Mucosa of descending colon (tissue), 3 donors: ENCODE measurements at places on chromosomes 4 and X.

DNA sequence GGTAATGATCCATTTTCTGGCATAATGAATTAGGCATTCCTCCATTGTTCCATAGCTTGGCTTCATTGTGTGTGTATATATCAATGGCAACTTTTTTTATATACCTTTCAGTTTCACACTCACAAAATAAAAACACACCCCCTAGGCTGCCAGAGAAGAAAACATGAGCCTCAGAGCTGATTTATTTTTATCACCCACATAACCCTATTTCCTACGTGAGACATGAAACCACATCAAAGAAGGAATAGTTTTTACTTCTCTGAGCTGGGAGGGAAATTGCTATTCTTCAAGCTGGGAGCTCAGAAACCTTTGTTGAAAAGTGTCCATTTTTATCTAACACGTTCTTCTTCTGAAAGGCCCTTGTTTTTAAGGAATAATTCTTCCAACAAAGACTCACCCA lies 126.7 kb upstream of the RAI2 start:
- no peak for DNase-seq

DNA sequence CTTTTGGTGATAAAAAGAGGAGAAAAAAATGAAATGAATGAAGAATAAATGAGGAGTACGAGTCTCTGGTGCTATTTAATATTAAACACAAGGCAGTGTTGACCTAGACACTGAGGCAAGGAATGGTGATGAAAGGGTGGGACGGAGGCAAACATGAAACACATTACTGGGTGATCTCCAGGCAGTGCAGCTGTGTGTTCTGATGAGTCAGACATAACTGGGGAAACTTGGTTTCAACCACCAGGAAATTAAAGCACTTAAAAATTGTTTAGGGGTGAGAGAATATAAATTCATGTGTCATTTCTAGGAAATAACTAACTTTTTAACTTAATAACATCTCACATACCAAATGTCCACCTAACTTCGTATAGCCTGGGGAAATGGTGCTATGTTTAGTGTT lies 19.7 kb upstream of the CXCL6 start:
- DNase-seq, result no peak

DNA sequence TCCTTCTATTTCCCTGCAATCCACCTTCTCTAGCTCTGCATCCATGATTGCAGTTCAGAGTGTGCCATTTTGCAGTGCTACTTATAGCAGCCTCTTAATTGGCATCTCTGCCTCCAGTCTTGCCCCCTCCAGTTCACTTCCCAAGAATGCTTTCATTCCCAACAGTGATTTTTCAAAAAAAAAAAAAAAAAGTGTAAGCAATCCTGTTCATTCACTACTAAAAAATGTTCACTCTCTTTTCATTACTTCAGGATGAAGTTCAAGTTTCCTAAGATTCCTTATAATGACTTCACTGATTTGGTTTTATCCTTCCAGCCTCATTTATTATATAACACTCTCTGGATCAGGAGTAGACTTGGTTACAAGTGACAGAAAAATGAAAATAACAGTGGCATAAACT lies 124.7 kb upstream of the LNX1 start:
- DNase-seq, result no peak

DNA sequence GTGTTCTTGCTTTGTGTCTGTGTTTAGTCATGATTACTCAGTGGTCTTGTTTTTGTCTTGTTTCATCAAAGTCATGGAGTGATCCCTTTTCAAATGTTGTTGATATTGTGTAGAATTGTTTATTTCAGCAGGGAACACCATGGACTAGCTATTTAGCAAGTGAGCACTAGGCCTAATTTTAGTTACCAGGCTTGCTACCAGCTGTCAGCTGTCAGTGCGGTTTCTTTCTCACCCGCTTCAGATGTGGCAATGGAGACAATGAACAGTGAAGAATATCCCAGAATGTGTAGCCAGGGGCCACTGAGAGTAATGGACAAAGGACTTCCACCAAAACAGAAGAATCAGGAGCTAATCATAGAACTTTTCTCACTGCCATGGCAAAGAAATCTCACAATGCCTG lies 432.8 kb upstream of the FMR1 start:
- DNase-seq, result no peak

DNA sequence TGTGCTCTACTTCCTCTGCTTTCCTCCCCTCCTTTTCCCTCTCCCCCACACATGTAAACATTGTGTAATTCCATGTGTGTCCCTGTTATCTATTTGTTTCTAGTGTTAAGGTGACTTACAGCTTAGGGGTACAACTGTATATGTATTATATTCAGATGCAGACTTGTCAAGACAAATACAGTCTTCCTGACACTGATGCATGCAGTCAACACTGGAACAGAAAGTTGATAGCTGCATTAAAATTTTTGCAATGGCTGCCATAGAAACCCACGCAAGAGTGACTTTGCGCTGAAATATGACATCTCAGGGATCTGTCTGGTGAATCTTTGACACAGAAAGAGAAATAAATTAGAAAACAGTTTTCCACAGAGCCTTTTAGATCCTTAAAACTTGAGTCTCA lies 656.7 kb downstream of the IL1RAPL1 start:
- DNase-seq, result no peak

DNA sequence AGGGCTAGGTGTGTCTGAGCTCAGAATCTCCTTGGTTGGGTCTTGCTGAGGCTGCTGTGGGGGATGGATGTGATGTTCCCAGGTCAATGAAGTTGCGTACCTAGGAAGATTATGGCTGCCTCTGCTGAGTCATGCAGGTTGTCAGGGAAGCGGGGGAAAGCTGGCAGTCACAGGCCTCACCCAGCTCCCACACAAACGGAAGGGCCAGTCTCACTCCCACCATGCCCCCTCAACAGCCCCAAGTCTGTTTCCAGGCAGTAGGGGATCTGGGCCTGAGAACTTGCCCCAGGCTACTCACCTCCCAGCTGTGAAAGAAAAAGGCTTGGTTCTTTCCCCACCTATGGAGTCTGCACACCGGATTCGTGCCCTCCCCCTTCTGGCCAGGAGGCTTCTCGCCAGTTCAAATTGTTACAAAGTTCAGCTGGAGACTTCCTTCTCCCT lies 72.9 kb downstream of the WDR44 start:
- no peak for DNase-seq

- no peak for DNase-seq
Measured at GRCh38 chr4:109156356-109156755, 146.1 kb downstream of the COL25A1 start.

DNA sequence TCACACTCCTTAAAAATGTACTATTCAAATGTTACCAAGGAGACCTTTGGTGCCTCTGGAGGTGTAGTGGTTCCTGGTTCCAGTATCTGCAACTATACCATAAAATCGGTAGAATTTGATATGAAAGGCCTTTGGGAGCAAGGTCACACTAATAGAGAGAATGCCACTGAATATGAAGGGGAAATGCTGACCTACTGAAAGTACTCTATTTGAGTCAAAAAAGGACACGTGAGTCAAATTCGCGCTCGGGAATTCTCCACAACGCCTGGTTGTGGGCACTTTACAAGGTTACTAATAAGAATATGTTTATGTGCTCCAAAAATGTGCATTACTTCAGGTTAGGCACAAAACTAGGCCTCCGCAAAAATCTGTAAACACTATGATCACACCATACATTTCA lies 39.5 kb upstream of the RELL1 start:
- no peak for DNase-seq
